ENCODE measurements at places on chromosomes 7 and 10. TPM values are rescaled to one million over a fixed set of nuclear protein-coding genes. Genes with fewer than 3 reads are reported as not detected.

- DNase-seq, result no peak
Measured at GRCh38 chr7:44914992-44915607, 29.8 kb upstream of the PURB start.

PRKAG2 gene
- 37.1 TPM for total RNA-seq

DNA sequence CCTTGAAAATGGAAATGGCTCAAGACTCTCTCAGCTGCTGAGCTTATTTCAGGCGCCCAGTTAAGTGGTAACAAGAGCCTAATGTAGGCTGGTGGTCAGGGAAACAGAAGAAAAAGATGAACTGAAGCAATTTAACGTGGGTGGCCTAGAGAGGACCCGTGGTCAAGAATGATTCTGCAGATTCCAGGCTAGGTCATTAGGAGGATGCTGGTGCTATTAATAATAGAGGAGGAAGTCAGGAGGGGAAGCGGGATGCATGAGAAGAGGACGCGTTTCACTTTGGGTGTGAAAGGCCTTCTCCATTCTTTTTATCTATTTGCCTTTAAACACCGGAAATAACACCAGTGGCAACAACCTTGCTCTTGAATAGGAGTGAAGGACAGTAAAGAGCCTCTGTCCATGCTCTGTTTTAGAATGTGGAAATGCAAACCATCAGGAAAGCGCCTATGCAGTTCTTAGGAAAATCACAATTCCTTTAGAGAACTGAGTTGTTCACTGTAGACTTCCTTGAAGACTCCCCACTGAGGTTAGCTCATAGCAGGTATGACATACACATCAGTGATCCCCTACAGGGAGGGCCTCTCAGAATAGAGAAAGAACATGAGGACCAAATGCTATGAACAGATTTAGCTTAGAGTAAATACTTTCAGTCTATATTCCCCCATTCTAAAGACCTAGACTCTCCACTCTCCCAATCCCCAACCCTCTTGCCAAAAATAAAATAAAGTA is 8.6 kb downstream of the LIPA start:
- no peak for DNase-seq

FZD1 gene
- total RNA-seq, result 14.5 TPM

GRCh38 chr7:48351900-48352299 is 180.6 kb downstream of the ABCA13 start:
- DNase-seq, result no peak

- DNase-seq, result no peak
Measured at GRCh38 chr7:41729059-41729458, 26.2 kb upstream of the INHBA start.

DNA sequence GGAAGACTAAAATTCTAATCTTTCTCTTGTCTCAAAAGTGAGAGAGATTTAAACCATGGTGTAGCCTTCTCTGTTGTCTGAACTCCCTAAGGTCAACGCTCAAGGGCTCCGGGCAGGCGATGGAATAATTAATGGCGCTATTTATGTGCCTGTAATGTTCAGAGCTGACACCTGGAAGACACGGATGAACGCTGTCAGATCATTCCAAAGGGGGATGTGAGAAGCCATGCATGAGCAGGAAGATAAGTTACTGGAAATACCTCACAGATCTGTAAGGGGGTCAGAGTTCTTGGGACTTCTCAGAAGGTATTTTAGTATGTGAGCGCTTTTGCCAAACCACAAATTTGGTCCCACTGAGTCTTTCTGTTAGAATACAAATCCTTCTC is 73.3 kb upstream of the MTPN start:
- DNase-seq, result no peak

- DNase-seq, result no peak
Measured at GRCh38 chr10:129790715-129791446, 173.2 kb downstream of the EBF3 start.

DNA sequence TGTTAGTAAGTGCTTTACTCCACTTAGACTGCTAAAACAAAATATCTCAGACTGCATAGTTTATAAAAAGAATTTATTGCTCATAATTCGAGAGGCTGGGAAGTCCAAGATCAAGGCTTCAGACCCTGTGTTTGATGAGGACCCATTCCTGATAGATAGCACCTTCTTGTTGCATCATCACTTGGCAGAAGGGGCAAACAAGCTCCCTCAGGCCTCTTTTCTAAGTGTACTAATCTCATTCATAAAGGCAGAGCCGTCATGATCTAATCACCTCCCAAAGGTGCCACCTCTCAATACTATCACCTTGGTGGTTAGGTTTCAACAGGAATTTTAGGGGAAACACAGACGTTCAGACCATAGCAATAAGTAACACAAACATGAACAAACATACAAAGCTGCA is 55.4 kb downstream of the CRPPA start:
- no peak for DNase-seq

DNA sequence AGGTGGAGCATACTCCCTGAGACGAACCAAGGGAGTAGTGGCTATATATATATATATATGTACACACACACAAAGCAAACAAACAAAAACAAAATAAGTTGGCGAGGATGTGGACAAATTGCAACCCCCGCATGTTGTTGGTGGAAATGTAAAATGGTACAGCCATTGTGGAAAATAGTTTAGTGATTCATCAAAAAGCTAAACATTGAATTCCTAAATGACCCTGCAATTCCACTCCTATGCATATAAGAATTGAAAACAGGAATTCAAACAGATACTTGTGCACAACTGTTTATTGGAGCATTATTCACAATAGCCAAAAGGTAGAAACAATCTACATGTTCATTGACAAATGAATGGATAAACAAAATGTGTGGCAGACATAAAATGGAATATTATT is 407.9 kb downstream of the KCNMA1 start:
- no peak for DNase-seq

DNA sequence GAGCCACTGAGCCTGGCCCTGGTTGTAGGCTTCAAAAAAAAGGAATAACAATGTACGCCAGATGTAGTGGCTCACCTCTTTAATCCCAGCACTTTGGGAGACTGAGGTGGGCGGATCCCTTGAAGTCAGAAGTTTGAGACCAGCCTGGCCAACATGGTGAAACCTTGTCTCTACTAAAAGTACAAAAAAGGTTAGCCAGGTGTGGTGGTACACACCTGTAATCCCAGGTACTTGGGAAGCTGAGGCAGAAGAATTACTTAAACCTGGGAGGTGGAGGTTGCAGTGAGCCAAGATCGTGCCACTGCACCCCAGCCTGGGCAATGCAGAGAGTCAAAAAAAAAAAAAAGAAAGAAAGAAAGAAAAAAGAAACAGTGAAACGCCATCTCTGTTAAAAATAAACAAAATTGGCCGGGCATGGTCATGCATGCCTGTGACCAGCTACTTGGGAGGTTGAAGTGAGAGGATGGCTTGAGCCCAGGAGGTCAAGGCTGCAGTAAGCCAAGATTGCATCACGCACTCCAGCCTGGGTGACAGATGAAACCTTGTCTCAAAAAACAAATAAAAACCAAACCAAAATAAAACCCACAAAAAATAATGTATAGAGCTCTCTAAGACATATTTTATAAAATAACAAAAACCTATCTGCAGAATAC is 4.7 kb upstream of the KLHDC10 start:
- DNase-seq, result no peak

POLR1F gene
- total RNA-seq, result 9.7 TPM

GRCh38 chr10:92790440-92790839 is 57.9 kb upstream of the EXOC6 start:
- no peak for DNase-seq

- no peak for DNase-seq
Measured at GRCh38 chr7:113628948-113629847, 289.6 kb downstream of the PPP1R3A start.

GRCh38 chr7:108114117-108114841 is 15.9 kb downstream of the LAMB4 start:
- no peak for DNase-seq

MALRD1 gene
- total RNA-seq, result 4.6 TPM

FAM25A gene
- not detected for total RNA-seq

DNA sequence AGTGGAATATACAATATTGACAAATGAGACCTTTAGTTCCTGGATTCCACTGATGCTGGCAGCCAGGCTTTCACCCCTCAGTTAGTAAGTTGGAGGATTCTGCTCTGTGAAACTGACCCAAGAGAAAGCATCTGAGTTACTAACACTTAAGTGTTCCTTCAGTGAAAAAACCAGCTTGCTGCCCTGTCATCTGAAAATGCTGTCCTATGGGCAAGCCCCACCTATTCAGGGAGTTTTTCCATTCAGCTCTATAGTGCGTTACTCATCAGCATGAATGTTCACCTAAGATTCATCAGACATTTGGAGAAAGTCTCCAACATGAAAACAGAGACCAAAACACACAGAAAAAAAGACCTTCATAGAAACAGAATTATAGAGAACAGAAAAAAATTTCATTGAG is 37.9 kb downstream of the PRPF18 start:
- no peak for DNase-seq

PSMG3 gene
- 44.9 TPM for total RNA-seq

EIF5AL1 gene
- total RNA-seq, result 0.14 TPM

GRCh38 chr7:50590535-50590934 is 25.3 kb upstream of the DDC start:
- DNase-seq, result no peak

DNA sequence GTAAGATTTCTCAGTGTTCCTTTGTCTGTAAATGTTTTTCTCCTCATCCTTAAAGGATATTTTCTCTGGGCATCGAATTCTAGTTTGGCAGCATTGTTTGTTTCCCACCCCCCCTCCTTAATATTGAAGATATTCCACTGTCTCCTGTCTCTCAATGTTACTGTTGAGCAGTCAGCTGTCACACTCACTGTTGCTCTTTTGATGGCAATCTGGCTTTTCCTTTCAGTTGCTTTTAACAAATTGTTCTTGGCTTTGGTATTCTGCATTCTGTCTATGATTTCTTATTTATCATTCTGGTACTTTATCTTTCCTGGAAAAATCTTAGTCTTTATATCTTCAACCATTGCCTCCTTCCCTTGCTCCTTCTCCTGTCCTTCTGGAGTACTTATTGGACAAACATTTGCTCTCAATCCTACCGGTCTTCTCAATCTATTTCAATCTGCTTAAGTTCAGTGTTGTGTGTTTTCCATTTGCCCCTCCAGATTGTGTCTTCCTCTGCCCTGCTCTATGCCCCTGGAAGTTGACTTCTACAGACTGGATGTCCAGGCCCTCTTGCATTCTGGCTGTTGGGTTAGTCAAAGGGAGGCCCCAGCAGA is 9.3 kb upstream of the GTPBP4 start:
- no peak for DNase-seq

GRCh38 chr7:132087421-132087820 is 488.8 kb downstream of the PLXNA4 start:
- no peak for DNase-seq

DNA sequence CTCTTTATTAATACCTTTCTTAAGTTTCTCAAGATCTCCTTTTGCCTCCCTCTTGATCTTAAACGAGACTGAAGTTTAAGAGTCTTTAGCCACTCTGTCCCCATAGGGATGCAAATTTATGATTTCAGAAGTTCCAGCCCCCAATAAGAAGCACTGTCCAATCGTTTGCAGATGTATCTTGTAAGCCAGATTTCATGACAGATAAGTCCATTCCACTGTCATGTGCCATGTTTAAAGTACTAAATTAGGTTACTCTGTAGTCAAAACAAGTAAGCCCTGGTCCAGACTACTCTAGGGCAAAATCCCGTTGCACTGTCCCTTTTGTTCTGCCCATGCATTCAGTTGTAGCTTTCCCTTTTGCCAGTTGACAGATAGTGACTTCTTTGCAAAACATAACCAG is 157.2 kb upstream of the KAT6B start:
- DNase-seq, result no peak

GRCh38 chr10:12214763-12215218 is 18.8 kb downstream of the CDC123 start:
- DNase-seq, result no peak

DNA sequence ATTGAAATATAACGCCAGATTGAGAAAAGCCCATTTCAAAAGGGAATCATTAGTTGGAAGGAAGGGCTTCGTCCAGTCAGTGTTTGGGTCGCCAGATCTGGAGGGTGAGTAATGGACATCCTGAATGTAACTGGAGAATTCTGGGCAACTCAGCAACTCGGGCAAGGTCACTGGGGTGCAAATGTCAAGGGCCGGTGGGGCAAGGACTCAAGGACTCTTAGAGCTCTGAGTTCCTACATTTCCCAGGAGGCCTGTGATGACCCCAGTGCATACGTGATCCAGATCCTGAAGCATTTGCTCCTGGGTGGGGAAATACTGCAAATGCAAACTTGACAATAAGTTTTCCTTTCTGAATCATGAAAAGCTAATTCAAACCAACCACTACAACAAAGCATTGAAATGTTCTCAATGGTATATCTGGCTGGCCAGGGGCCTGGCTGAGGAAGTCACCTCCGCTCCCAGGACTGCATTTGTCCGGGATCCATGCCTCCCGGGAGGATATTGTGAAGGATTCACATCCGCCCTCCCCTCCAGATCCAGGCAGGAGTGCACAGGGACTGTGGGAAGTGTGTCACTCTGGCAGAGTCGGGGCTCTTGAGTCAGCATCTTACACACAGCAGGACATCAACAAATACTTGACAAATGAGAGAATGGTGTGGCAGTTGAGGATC is 164.0 kb downstream of the FANK1 start:
- no peak for DNase-seq

DNA sequence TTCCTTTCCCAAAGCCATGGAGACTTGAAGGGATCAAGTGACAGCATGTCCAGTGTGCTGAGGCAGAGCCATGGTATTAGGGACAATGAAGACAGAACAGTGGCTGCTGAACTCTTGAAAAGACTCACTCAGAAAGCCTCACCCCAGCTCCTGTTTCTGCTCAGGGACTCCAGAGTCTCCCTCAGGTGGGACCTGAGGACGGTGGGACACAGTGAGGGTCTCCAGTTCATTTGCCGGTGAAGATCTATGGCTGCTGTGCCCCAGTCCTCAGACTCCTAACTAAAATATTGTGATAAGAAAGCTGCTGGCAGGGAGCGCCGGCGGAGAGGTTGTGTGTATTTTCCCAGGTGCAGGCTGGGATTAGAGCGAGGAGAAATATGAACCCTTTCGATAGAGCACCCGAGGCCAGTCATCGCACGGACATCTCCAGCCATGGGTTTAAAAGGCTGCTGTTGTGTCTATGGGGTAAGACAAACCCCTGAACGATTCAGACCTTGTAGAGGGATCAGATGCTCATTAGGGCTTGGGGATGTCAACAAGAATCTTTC is 57.2 kb downstream of the C7orf25 start:
- DNase-seq, result no peak

- DNase-seq, result no peak
Measured at GRCh38 chr10:127949831-127950230, 42.9 kb downstream of the PTPRE start.

DLX5 gene
- 0.41 TPM for total RNA-seq

CYP26C1 gene
- total RNA-seq, result 0.14 TPM

GRCh38 chr10:124289851-124290795 is 128.6 kb downstream of the OAT start:
- DNase-seq, result peak; percentile 70

DNA sequence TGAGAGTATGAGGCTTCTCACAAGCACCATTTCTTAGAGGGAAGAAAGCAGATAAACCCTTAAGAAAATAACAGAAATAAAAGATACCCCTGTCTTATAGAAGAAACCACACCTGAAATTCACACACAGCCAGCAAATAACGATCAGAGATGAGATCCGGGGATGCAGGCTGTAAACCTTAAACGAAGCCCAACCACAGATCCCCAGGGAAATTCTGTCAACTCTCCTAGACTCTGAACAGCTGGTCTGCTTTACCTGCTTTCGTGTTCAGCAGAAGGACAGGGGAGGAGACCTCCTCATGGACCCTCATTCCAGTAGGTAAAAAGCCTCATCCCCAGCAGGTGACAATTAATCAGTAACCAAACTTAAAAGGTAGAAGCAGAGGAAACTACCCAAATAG is 45.0 kb downstream of the VOPP1 start:
- no peak for DNase-seq

GRCh38 chr10:59965899-59966650 is 59.7 kb upstream of the CCDC6 start:
- no peak for DNase-seq

All from sigmoid colon (tissue), 7 donors.